ENCODE measurements at places on chromosomes 5 and 9. TPM values are rescaled to one million over a fixed set of nuclear protein-coding genes. Genes with fewer than 3 reads are reported as not detected.

DNA sequence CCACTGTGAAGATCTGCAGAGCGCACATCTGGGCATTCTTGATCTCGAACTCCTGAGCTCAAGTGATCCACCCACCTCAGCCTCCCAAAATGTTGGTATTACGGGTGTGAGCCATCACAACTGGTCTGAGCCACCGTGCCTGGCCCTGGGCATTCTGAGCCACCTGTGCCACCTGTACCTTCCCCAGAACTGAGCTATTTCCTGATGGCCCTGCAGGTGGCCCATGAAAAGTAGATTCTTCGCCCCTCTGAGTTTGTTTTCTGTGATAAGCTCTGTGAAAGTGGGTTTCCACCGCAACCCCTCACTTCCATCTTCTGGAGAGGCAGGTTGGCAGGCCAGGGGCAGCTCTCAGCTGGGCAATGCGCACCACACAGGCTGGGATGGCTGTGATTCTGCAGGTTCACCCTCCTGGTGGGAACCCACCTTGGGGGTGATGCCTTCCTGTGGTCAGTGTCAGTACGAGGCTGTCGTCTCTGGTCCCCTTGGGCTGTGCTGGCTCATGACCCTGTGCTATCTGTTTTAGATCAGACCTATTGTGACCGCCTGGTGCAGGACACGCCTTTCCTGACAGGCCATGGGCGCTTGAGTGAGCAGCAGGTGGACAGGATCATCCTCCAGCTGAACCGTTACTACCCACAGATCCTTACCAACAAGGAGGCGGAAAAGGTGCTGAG is 11.3 kb downstream of the CARD19 start:
- no peaks in the 10 kb centered on the region for H3K36me3 ChIP-seq
- no peak overlapping the region for H3K4me3 ChIP-seq
- H3K27me3 ChIP-seq, result no peaks in the 10 kb centered on the region
- no peak overlapping the region for H3K27ac ChIP-seq
- DNase-seq, result peak; percentile 40

C9 gene
- 0.13 TPM for total RNA-seq

DNA sequence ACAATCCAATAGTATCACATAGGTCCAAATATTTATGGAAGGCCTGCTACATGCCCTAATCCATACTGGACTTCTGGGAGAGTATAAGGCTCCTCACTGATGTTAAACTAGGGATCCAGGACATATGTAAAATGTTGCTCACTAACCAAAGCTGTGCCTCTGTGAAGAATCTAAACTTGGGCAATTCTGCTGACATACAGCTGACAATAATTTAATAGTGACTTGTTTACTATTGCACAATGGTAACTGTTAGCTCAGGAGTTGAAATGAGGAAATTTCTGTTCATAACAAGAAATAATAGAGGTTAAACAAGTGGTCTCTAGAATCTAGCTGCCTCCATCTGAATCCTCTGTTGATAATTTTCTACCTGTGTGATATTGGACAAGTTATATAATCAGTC is 14.9 kb upstream of the CTXN3 start:
- no peak overlapping the region for H3K4me3 ChIP-seq
- no peaks in the 10 kb centered on the region for H3K36me3 ChIP-seq
- no peak overlapping the region for H3K27ac ChIP-seq

PCDHB12 gene
- 6.7 TPM for total RNA-seq

DNA sequence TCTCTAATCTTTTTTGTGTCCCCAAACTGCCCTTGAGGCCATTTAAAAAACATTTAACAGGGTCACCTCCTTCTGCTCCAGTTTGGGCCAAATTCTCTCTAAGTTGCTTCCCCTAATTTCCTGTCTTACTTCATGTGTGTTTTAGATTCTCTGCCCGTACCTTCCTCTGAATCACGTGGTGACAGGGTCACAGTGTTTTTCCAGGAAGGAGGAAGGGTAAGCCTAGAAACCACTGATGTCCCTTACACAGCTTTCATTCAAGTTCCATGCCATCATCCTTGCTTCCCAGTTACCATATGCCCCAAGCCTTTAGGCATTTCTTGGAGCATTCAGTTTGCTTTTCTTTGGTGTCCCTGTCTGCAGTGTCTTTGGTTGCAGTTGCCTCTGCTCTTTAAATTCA is 42.4 kb upstream of the MACIR start:
- H3K27me3 ChIP-seq, result no peaks in the 10 kb centered on the region

DNA sequence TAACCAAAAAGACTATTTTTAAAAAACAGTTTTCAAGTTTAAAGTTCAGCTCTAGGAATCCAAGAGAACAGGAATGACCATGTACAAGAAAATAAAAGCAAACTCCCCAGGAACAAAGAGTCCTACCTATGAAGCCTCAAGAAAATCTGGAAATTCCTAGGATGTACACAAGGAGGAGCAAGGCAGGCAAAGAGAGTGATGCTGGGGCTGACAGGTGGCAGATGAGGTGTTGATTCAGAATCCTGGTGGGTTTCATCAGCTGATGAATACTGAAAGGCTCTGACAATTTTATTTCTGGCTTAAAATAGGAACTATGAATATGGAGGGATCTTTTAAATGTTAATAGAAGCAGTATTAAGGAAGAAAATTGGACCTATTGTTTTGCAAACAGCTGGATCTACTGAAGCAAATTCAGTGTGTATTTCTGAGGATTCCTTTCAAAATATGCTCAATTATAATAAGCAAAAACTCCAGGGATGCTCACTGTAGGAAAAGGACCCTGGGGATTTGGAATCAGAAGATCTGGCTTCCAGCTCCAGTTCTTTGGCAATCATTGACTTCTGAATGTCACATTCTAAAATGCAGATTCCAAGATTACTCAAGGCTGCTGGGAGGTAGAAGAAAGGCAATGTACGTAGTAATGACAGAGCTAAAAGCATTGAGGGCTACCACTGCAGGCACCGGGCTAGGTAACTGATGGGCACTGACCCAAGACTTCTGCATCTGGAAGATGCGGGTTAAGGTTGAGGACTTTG is 28.0 kb upstream of the SH3RF2 start:
- no peaks in the 10 kb centered on the region for H3K36me3 ChIP-seq
- H3K4me3 ChIP-seq, result no peak overlapping the region
- H3K27ac ChIP-seq, result no peak overlapping the region

DNA sequence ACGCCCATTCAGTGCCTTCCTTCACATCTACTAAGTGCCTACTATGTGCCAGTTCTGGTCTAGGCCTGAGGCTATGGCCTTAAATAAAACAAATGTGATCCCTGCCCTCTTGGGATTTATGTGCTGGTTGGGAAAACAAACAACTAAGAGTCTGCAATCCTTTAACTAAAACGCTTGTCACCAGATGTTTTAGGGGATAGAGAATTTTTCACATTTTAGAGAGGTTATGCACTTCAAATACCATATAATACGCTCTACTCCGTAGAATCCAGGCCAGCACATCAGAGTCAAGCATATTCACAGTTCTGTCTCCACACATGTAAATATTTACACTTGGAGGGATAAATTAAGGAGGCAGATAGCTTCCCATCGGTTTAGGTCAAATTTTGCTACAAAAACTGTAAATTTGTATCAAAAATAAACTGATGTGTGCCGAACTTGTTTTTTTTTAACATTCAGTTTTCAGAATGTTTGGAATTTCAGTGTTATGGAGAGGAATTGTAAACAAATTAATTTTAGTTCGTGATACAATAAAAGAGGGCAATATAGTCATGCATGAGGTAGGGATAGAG is 22.0 kb upstream of the ADRA1B start:
- no peak overlapping the region for H3K27ac ChIP-seq
- H3K4me1 ChIP-seq, result no peaks in the 10 kb centered on the region
- no peak overlapping the region for H3K4me3 ChIP-seq
- no peaks in the 10 kb centered on the region for H3K36me3 ChIP-seq
- DNase-seq, result no peak
- no peaks in the 10 kb centered on the region for H3K27me3 ChIP-seq

Data from aorta (tissue), 5 donors.